NCI-H1048 (cell line): ENCODE measurements at places on chromosomes 2 and 18.

DNA sequence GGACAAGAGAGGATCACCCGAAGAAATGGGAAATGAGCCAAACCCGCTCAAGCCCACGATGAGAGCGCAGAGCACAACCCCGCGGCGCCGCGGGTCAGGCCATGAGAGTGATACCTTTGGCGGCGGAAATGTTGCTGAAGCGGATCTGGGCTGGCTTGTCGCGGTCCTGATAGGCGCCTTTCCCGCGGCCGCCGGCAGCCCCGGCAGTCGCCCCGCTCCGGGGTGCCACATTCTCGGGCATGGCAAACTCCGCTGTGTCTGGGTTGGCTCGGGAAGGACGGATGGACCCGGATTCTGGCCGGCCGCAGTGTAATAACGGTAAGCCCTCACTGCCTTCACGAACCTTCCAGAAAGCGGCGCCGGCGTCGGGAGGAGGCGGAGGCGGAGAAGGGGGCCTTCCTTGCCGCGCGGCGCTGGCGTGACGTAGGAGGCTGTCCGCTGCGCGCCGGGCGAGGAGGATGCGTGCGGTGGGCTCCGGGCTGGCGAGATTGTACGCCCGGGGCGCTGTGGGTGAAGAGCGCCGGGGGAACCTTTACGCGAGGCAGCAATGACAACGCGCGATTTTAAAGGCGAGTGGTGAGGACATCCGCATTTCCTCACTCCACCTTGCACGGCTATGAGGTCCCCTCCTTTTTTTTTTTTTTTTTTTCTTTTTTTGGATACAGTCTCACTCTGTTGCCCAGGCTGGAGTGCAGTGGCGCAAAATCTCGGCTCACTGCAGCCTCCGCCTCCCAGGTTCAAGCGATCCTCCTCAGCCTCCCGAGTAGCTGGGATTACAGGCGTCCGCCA, at the start of gene CCT4:
Gene CCT4, minus strand, starts transcription at position 390 of the 789 bp plus-strand sequence. Its CDS starts 149 bp downstream, at position 241.
- DNase-seq, result peak; percentile 52

- no peak for DNase-seq
These were observed 23.9 kb downstream of the TNFAIP6 start for GRCh38 chr2:151381266-151381665.

DNA sequence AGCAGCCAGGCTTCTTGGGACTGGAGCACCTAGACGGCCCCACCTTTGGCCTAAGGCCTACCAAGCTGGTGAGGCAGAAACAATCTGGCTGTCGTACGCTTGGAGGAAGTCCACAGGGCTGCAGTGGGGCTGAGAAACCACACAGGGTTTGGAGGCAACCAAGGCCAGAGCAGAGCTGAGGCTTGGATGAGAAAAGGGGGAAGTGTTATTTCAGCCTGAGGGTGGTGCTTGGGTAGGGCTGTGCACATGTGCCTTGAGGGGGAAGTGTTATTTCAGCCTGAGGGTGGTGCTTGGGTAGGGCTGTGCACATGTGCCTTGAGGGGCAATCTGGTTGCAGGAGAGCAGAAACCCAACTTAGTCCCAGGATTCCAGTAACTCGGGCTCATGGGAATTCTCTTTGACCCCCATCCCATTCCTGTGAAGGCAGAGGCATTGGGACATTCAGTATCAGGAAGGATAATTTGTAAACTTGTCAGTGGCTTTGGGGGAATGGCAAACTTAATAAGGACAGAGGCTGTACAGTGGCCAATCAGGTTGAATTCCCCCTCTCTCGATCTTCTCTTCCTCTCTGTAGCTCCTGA, 971 bp upstream of the FBXO41 start:
- DNase-seq, result no peak

DNA sequence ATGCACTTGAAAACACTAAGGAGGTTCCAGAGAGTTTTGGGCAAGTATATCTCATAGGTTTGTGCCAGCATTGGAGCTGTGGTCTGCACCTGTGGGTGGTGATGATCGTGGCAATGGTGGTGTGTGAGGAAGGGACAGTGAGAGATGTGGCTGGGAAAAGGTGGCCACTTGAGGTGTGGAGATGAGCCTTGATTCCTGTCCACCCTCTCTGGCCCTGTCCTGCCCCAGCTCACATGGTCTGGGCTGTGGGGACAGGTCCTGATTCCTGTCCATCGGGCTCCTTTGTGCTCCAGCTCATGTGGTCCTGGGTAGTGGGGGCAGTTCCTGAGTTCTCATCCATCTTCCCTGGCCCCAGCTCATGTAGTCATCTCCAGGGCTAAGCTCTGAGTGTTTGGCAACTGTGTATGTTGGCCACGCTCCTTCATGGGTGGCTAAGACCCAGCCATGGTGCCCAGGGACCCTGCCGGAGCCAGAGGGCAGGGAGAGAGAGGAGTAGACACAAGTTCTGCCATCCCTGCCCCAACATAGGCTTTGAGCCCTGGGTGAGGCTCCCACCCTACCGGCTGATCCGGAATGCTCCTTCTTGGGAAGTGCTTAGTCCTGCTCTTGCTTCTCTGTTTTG, 294.4 kb upstream of the HDAC4 start:
- no peak for DNase-seq

DNA sequence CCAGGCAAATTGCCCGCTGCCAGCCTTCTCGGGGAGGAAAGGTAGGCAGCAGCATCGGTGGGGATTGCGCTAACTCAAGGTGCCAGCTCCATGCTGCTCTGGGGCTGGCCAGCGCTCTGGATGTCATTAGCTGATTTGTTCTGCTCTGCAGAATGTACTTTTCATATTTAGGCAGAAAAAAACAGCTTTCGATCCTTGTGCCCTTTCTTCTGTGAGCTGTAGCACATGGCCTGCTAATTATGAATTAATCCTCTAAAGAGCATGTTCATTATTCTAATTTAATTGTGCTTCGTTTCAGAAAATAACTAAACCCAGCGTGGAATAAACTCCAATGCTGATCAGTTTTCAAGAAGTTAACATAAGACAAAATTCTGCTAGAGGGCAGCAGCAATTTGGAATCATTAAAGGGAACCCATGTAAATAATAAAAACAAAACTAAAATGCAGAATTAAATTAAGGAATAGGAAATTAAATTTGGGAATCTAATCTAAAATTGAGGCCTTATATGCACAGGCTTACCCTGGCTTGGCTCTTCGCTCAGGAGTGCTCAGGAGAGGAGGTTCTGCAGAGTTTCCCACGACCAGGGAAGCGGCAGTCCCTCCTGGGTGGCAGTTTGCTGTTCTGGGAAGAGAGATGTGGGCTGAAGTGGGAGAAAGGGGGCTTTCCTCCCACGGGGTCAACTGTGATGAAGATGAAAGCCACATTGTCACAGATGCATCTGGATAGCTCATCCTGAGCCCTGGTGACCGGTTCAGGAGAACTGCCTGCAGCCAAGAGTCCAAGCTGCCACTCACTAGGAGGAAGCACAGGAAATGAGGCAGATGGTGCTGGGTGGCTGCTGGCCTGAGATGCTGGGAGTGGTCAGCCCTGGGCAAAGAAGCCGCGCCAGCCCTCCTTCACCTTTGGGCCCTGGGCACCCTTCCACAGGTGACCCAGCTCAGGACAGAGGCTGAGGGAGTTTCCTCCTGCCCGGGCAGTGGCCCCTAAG, 93.2 kb upstream of the PKDCC start:
- DNase-seq, result no peak

- no peak for DNase-seq
These were observed 102.3 kb upstream of the GULP1 start for GRCh38 chr2:188189356-188189755.

DNA sequence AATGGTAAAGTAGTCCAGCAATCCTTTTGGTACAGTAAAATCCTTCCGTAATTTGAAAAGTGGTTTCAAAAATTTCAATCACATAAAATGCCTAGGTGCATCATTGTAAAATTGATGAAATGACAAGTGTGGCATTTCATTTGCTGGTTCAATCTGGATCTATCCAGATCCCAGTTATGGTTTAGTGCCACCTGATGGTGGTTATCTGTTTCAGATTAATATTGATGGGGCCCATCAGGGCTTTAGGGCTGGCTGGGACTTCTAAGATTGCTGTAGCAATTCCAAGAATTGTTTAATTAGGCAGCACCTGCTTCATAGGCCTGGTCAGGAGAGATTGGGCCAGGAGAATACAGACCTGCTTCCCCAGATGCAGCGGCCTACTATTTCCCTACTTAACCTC, 55.5 kb upstream of the PIK3C3 start:
- DNase-seq, result no peak

DNA sequence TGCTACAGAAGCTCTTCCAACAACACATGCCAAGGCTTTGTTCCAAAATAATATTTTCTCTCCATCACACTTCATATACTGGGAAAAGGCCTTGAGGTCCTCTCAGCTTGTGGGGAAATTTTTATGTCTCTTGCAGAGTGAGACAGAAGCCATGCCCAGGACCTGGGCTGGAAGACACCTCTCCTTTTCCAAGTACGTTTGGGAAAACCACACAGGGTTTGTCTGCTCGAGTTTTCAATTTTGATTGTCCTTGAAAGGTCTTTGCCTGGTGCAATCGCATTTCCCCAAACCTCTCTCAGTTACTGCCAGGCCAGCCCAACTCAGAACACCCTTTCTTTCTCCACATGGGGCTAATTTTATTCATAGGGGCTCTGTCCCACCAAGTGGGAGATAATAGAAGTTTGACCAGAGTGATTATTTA, 272.2 kb downstream of the OSR1 start:
- DNase-seq, result no peak

DNA sequence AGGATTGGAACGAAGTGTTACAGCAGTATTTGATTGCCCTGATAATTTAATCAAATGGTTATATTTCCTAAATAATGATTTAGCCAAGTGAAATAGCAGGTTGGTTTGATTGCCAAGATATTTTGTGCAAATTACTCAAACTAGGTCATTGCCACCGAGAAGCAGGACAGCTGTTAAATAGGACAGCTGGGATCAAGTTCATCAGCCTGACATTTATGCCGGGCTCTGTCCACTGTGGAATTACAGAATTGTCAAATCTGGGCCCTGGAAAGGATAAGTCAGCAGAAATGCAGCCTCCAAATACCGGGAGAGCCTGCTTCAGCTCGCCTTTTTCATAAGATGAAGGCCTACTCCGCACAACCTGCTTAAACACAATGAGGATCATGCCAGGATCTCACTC, 73.9 kb upstream of the RPL31 start:
- DNase-seq, result no peak

GRCh38 chr2:16271231-16271896, 331.0 kb downstream of the MYCN start:
- no peak for DNase-seq
